ENCODE measurements at places on chromosomes 12 and 14. TPM values are rescaled to one million over a fixed set of nuclear protein-coding genes. Genes with fewer than 3 reads are reported as not detected.

The TEX22 gene
- total RNA-seq, result 3.8 TPM

DNA sequence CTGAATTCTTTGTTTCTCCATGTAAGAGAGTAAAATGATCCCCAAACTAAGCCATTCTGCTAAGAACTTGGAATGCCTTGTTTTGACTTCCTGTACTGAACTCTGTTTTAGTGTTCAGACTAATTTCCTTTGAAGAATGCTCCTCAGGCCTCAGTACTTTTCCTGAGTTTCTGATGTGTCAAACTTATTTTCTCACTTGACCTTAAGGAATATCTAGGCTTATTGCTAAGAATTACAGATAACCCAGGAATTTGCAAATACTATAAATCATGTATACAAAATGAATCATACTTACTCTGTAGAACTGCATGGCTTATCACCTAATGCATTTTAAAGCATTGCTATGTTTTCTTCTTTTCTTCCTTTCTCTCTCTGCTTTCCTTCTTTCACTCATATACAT, 93.1 kb upstream of the PKP2 start:
- H3K27ac ChIP-seq, result no peak overlapping the region
- no peaks in the 10 kb centered on the region for H3K36me3 ChIP-seq
- H3K27me3 ChIP-seq, result no peaks in the 10 kb centered on the region
- no peaks in the 10 kb centered on the region for H3K4me1 ChIP-seq
- no peak overlapping the region for H3K4me3 ChIP-seq

- H3K4me1 ChIP-seq, result no peaks in the 10 kb centered on the region
- DNase-seq, result no peak
- H3K4me3 ChIP-seq, result no peak overlapping the region
These were observed 780.2 kb upstream of the SEL1L start for GRCh38 chr14:82313889-82314288.

GRCh38 chr12:100578923-100579322, 5.4 kb downstream of the GAS2L3 start:
- no peak for DNase-seq
- no peaks in the 10 kb centered on the region for H3K27me3 ChIP-seq
- H3K4me3 ChIP-seq, result no peak overlapping the region

- no peak overlapping the region for H3K27ac ChIP-seq
- H3K36me3 ChIP-seq, result no peaks in the 10 kb centered on the region
- no peak overlapping the region for H3K4me3 ChIP-seq
- no peaks in the 10 kb centered on the region for H3K27me3 ChIP-seq
These were observed 124.8 kb upstream of the NOS1 start for GRCh38 chr12:117485984-117486839.

DNA sequence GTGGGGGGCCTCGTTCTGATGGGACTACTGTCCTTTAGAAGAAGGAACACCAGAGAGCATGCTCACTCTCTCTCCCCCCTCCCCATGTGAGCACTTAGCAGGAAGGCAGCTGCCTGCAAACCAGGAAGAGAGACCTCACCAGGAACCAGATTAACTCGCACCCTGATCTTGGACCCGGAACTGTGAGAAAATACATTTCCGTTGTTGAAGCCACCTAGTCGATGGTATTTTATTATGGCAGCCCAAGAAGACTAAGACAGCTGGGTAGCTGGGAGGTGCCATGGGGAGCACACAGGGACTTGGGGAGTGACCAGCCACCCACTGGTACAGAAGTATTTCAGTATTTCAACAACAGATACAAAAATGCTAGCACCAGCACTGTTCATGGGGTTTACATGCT, 59.0 kb downstream of the VCPKMT start:
- H3K4me3 ChIP-seq, result no peak overlapping the region
- H3K27ac ChIP-seq, result no peak overlapping the region
- no peak for DNase-seq
- H3K27me3 ChIP-seq, result no peaks in the 10 kb centered on the region

DNA sequence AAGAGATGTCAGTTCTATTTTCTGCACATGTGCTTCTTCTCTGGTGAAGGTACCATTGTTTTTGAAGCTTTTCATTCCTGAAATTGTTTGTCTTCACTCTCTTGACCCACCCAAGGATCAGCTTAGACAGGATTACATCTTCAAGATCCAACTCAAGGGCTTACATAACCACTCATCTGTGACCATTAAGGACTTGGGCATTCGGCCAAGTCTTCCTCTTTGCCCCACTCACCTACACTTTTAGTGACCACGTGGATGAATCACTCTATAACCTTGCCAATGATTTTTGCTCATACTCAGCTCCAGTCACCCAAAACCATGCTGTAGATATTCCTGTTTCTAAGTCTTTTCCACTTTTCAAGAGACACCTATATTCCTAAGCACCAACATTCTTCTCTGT, 36.5 kb upstream of the SSTR1 start:
- H3K27ac ChIP-seq, result no peak overlapping the region
- no peak overlapping the region for H3K4me3 ChIP-seq
- DNase-seq, result peak; percentile 39
- H3K36me3 ChIP-seq, result no peaks in the 10 kb centered on the region
- H3K27me3 ChIP-seq, result no peaks in the 10 kb centered on the region

DNA sequence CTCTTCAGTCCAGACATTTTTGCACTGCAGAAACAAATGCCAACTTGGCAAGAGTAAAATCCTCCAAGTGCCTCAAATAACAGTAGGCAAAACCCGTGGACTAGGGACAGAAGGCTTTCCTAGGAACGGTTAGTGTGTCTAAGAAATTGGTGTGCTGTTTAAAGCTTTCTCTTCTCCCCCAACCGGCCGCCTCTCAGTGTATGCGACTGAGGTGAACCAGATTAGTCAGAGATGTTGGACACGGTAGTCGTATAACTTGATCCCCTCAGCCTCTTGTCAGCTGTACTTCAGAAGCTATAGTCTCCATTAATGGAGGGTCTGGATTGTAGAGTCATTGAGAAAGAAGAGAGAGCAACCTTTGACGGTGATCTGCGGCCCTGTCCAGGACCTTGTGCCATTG, 21.7 kb downstream of the PPFIBP1 start:
- H3K27ac ChIP-seq, result no peak overlapping the region
- no peaks in the 10 kb centered on the region for H3K27me3 ChIP-seq
- peaks cover 40% of the 10 kb centered on the region for H3K4me1 ChIP-seq
- no peak for DNase-seq

DNA sequence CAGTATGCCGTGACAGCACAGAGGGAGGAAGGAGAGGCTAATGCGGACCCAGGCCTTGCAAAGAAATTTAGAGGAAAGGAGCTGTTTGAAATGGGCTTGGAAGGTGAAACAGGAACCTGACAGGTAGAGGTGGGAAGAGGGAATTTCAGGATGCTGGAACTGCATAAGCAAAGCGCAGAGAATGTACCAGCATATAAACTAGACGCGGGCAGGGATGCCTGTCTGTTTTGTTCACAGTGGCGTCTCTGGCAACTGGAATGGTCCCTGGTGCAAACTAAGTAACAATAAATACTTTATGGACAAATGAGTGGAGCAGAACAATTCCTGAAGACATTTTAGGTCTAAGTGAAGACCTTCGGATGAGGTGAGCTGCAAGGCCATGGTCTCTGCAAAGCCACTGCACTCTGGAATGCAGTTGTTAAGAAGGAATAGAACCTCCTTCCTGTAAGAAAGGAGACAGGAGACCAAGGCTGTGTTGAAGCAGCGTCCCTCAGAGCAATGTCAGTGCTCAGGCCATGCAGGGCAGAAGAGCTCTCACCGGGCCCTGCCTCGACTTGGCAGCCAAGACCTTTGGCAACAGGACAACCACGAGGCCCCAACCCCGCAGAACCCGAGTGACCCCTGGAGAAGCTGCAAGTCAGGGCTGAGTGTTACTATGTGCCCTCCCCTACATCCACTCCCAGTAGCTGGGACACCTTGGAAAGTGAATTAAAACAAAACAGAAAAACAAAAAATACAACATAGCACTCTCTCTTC, 42.8 kb downstream of the PITPNM2 start:
- no peak for DNase-seq
- no peaks in the 10 kb centered on the region for H3K27me3 ChIP-seq
- peak overlapping the region; percentile 79 for H3K27ac ChIP-seq
- H3K36me3 ChIP-seq, result no peaks in the 10 kb centered on the region
- H3K4me3 ChIP-seq, result no peak overlapping the region

The ESRRB gene
- total RNA-seq, result not detected

DNA sequence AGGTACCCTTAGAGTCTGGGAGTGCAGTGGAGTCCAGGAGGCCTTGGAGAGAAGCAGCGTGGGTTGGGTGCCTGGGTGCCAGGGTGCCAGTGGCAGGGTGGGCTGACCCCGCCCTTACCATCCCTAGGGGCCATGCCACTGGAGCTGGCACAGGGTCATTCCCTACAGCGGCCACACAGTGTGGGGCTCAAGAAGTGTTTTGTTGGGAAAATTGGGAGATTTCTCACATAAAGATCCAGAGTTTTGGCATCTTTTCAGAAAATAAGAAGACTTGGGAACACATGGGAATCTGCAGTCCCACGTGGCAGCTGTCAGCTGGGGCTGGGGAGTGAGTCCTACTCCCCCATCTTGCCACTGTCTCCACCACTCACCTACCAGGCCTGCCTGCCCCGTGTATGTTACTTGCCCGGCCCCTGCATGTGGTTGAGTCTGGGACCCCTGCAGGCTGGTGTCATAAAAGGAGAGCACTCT, 4.2 kb downstream of the VASH1 start:
- no peaks in the 10 kb centered on the region for H3K36me3 ChIP-seq
- no peak overlapping the region for H3K4me3 ChIP-seq
- no peak overlapping the region for H3K27ac ChIP-seq
- no peak for DNase-seq
- peaks cover 34% of the 10 kb centered on the region for H3K4me1 ChIP-seq

The MYO1A gene
- 2.9 TPM for total RNA-seq

GRCh38 chr14:104957146-104958113, 20.7 kb downstream of the AHNAK2 start:
- no peaks in the 10 kb centered on the region for H3K4me1 ChIP-seq
- H3K36me3 ChIP-seq, result no peaks in the 10 kb centered on the region
- H3K27me3 ChIP-seq, result peaks cover 8% of the 10 kb centered on the region

- H3K4me1 ChIP-seq, result peaks cover 43% of the 10 kb centered on the region
- no peak for DNase-seq
- no peak overlapping the region for H3K4me3 ChIP-seq
- no peaks in the 10 kb centered on the region for H3K27me3 ChIP-seq
These were observed 10.4 kb downstream of the PTGES3 start for GRCh38 chr12:56677680-56678079.

The DNAJC22 gene
- 0.18 TPM for total RNA-seq

The FAM90A1 gene
- total RNA-seq, result 0.47 TPM
